CD4-positive, alpha-beta T cell treated with Interferon alpha-2 for 1 hour (primary cell): ENCODE measurements at places on chromosomes 4 and X.
A peak's percentile ranks its signal among the peaks of the same experiment; 100 is the strongest.

- peak; percentile 40 for DNase-seq
Observed at GRCh38 chrX:118353081-118353850, 7.4 kb downstream of the WDR44 start.

DNA sequence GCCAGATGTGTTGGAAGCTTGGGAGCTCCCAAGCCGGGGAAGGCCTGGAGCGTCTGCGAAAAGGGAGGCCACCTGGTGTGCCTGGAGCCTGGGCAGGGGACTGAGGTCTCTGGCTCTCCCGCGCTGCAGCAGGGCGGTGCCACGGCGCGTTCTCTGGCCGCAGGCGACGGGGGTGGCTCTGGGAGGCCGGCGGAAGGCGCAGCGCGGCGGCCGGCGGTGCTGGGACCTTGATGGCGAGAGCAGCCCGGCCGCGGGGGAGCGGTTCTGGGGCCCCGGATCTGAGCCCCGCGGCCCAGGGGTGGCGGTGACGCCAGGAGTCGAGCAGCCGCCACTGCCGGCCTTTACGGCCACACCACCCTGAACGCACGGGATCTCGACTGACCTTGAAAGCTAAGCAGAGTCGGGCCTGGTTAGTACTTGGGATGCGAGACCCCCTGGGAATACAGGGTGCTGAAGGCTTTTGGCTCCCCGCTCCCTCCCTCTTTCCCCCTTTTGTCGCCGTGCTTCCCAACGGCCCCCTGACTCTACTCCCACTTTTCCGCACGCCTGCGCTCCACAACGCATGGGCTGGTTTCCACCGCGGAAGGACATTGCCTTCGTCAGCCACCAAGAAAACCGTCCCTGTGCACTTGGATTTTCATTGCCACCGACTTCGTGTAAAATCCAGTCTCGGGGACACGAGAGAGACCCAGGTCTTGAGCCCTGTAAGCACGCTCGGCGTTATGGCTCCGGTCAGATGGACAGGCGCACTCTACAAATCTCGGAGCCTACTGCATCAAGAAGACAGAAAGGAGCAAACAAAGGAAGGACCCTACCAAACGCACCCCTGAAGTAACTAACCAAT is 9.5 kb downstream of the FRG2 start:
- no peak for DNase-seq

DNA sequence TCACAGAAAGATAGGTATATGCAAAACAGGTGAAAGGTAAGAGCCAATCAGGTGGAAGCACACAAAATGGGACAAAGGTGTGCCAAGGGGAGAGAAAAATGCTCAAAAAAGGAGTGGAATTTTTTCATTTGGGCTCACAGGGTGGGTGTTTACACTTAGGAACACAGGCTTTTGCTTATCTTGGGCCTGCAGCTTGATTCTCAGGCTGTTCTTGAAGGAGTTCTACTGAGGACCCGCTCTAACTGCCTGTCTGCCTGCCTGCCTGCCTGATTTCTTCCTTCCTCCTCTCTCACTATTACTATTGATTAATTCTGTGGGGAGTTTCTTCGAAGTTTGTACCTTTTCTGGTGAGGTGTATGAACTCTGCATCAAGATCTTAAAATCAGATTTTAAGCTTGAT is 120.3 kb upstream of the CTSO start:
- no peak for DNase-seq

DNA sequence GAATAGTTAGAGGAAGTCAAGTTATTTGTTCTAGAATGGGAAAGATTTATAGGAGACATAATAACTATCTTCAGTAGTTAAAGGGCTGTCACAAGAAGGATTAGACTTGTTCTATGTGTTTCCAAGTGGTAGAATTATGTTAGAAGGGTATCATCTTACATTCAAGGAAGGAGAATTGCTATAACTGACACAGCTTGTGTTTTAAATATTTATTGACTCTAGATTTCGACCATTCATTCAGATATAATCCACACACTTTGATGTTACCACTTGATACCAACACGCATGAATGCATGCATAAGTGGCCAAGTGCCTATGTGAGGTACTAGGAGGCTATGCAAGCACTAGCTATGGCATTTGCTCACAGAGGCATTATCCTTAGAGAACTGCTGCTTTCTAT is 122.7 kb downstream of the CCNB3 start:
- DNase-seq = no peak

DNA sequence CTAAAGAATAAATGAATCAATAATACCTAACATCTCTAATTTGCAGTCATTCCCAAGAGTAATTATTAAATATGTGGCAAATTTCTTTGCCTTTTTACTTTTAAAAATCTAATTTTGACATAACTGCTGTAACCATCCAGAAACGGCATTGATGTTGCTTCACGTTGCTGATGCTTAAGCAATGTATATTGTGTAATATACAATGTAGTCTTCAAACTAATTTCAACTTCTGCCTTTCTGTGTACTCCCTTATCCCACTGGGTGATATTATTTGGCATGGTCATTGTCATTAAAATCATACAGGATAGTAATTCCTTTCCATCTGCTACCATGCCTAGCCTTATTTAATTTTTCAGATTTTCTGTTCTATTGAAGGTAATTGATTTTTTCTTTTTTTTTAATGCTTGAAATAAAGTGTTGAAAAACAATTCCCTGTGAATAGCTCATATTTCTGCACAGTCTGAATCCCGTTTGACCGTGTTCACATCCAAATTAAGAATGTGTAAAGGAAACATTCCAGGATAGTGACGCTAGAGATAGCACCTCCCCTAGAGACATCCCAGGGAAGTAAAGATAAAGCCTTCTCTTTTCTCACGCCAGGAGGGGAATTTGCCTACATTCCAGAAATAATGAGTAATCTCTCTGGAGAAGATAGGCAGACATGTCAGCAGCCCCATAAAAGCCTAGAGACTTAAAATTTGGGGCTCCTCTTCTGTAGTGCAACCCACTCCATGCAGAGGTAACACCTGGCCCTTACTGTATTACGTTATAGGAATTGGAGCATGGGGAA is 8.6 kb downstream of the FAM200B start:
- no peak for DNase-seq

GRCh38 chr4:113998079-113998478 is 18.6 kb upstream of the ARSJ start:
- no peak for DNase-seq

DNA sequence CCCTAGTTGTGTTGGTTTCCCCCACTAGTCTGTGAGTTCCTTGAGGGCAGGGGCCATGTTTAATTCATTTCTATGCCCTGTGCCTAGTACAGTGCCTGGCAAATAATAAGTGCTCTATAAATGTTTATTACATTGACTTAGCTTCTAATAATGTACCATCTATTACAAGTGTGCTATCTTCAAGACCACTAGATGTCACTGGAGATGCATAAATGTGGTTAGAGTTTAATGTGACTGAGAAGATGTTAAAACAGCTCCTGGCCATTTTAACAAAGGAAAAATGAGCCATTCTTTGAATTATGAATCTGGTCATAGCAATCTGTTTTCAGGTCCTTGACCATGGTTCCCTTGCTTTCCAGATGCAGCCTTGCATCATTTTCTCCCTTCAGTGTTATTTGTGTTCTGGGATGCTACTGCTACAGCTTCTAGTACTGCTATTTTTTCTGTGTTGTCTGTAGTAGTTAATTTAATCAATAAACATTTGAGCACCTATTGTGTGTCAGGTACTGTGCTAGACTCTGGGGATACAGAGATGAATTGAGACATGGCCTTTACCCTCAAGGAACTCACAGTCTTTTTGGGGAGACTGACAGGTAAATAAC is 43.2 kb downstream of the SLC9A6 start:
- peak; percentile 67 for DNase-seq

DNA sequence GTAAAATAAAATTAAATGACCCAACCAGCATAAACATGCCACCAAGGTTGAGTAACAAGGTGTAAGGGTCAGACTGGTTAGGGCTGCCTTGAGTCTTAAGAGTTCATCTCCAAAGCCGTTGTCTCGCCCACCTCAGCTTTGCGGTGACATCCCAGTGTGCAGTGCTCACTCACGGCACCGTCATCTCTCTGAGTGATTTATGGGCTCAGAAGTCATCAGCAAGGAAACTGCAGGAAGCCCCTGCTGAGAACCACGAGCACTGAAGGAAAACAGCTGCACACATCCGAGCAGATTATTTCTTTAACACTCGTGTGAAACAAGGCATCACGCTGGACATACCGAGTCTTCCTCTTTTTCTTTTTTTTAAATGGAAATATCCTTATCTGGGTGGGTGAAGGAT is 411.1 kb downstream of the TRIML1 start:
- DNase-seq = no peak

GRCh38 chr4:41329361-41329760 is 72.6 kb downstream of the UCHL1 start:
- DNase-seq = no peak

DNA sequence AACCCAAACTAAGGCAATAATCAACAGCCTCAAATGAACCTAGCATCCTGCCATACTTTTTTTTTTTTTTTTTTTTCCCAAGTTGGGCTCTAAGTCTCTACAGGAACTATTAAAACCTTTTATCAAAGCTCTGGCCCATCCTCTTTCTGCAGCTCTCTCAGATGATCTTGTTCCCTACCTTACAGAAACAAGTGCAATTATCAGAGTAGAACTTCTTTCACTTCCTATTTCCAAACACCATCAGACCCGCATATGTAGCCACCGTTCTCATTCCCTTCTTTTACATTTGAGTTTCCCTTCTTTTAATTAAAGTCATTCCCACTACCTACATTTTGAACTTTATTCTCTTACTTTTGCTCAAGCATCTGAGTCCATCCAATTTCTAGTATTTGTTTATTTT is 690.6 kb downstream of the DMD start:
- DNase-seq = no peak

DNA sequence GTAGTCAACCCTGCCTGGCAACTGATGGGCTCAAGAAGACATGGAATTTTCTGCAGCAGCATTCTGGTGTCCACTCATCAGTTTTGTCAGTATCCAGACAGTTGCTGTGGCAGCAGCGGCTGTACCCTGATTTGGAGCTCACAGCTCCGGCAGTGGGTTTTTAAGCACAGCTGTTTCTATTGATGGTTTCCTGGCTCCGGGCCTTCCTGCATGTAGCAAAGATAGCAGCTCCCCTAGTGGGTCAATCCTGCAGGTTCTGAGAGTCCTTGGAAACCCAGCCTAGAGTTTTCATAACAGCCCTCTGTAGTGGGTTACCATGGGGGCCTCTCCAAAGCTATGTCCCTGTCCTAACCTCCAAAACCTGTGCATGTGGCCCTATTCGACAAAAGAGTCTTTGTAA is 84.0 kb upstream of the ATP6AP2 start:
- DNase-seq = no peak

- peak; percentile 11 for DNase-seq
Observed at GRCh38 chr4:140116442-140117104, 37.4 kb downstream of the MAML3 start.

GRCh38 chrX:13121020-13121555 is 76.7 kb upstream of the FAM9C start:
- no peak for DNase-seq

GRCh38 chr4:25504932-25505636 is 128.0 kb downstream of the ANAPC4 start:
- DNase-seq = no peak

DNA sequence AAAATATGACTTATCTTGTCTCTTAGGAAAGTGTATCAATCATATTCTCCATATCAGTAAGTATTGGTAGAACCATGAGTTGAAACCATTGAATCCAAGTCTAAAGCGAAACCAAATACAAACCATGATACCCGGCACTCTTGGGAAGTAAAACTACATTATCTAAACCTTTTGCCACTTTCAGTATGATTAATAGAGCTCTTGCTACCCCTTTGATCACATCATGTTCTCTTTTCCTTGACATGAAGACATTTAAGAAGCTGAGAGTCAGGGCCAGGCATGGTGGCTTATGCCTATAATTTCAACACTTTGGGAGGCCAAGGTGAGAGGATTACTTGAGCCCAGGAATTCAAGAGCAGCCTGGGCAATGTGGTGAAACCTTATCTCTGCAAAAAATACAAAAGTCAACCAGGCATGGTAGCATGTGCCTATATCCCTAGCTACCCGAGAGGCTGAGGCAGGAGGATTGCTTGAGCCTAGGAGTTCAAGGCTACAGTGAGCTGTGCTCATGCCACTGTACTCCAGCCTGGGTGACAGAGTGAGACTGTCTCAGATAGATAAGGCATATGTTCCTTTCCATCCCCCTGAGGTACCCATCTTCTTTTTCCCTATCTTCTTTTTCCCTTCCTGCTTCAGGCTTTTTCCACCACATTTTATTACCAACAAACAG is 45.4 kb downstream of the CEP135 start:
- no peak for DNase-seq

- no peak for DNase-seq
Observed at GRCh38 chr4:76458297-76458696, 23.3 kb downstream of the SHROOM3 start.

DNA sequence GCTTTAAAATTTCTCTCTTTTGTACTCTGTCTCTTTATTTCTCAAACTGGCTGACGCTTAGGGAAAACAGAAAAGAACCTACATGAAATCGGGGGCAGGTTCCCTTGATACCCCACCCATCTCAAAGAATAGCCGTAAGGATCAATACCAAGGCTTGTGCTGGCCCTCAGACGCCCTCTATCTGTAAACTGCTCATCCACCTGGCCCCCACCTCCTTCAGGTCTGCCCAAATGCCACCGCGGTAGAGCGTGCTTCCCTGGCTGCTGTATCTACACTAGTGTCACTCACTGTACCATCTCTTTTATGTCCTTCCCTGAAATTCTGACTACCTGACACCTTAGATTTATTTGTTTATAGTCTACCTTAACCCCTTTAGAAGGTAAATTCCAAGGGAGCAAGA is 62.8 kb downstream of the SMIM20 start:
- DNase-seq = no peak

DNA sequence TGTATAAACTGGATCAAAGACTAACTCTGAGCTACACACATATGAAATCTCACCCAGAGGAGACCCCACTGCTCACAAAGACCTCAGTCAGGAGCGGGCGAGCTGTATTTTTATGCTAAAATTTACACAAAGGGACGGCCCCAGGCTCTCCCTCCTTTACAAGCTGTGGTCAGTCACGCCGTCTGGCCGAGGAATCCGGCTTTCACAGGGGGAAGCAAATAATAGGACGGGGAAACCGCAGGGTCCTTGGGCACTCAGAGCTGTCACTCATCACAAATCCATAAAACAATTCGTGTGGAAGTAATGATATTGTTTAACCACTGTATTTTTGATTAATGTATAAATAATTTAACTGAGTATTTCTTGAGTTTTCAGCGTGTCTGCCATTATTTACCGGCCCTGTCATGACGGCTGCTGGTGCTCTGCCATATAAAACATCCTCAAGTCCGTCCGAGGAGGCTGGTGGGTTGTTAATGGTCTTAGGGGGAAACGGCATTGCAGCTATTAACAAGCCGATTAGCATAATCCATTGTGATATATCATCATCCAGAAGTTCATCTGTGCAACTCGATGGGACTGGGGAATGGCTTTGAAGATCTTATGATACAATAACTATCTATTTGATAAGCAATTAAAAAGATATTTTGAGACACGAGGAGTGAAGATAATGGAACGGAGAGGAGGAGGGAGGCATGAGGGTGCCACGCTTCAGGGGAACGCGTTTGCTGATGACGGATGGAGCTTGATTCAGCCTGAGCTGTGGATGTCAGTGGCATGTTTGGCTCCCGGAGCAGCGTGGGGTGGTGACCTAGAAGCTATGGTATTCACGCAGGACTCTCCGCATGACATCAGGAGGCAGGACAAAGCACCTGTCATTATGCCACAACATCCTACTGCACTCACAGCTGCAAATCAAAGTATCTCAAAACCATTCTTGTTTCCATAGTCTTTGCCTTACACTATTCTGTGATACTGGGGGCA is 150.9 kb downstream of the SHOX start:
- no peak for DNase-seq

GRCh38 chrX:72554448-72555140 is 18.0 kb downstream of the HDAC8 start:
- DNase-seq = no peak

- DNase-seq = no peak
Observed at GRCh38 chrX:108033890-108034289, 11.0 kb upstream of the VSIG1 start.
